ENCODE measurements at places on chromosomes 6 and 20.

DNA sequence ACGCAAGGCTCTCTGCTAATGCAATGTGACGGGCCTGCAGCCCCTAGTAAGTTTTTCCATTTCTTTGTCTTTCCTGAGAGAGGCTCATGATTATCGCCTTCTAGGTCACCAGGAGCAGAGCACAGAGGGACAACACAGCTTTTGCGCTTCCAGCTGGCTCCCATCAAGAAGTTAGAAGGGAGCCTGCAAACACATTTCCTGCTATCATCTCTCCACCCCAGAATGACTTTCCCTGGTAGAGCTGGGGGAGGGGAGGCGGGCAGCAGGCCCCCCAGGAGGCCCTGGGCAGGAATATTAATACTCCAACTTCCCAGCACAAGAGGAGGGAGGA, 35.7 kb upstream of the CCDC167 start:
- DNase-seq, result no peak
- H3K27ac ChIP-seq, result no peak overlapping the region
- H3K27me3 ChIP-seq, result no peaks in the 10 kb centered on the region
- H3K4me1 ChIP-seq, result no peaks in the 10 kb centered on the region
- no peak overlapping the region for H3K4me3 ChIP-seq

GRCh38 chr6:3052481-3053230, 15.6 kb upstream of the RIPK1 start:
- DNase-seq, result no peak
- H3K27ac ChIP-seq, result no peak overlapping the region
- no peaks in the 10 kb centered on the region for H3K4me1 ChIP-seq
- no peak overlapping the region for H3K4me3 ChIP-seq
- H3K36me3 ChIP-seq, result no peaks in the 10 kb centered on the region

GRCh38 chr6:139699911-139700310, 325.5 kb upstream of the CITED2 start:
- H3K4me1 ChIP-seq, result no peaks in the 10 kb centered on the region
- no peak overlapping the region for H3K4me3 ChIP-seq
- H3K27ac ChIP-seq, result no peak overlapping the region
- H3K27me3 ChIP-seq, result no peaks in the 10 kb centered on the region

DNA sequence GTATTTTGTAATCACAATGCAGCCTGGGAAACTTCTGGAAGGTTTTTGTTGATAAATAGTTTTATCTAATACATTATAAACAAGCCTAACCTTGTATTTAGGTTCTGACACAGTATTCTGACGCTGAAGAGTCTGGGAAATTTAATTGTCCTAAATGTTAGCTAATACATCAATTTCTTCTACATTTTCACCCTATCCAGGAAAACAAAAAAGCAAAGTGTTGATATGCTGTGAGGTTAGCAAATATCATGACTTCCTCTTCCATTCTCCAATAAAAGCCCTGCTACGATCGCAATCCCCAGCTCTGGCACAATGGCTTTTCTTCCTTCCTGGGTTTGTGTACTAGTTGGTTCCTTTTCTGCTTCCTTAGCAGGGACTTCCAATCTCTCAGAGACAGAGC, at the start of gene C6orf58:
Gene C6orf58 (plus strand): TSS at position 301 of the 400 bp plus-strand sequence. CDS start 12 bp downstream, at position 313.
- no peak within 1 kb of the TSS for H3K4me3 ChIP-seq
- H3K27me3 ChIP-seq, result no peaks in the 10 kb centered on the region
- no peak for DNase-seq

DNA sequence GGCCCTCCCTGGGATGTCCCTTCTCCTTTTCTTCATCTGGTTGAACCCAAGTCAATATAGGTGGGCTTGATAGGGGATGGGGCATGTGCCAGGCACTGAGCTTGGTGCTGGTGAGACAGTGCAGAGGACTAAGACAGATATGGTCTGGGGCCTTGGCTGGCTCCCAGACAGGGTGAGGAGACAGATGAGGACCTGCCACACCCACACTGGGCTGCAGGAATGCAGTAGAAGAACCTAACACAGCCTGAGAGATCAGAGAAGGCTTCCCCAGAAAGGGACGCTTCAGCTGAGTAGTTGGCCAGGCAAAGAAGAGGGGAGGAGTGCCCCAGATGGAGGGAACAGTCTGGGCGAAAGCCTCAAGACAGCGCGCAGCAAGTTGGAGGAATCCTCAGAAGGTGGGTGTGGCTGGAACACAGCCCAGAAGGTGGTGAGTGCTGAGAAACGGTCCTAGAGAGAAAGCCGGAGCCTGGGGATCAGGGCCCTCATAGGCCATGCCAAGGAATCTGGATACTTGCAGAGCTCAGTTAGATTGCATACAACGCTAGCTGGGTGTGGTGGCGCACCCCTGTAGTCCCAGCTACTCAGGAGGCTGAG, 26.4 kb downstream of the CD40 start:
- no peak overlapping the region for H3K4me3 ChIP-seq
- peaks cover 2% of the 10 kb centered on the region for H3K27me3 ChIP-seq
- no peaks in the 10 kb centered on the region for H3K4me1 ChIP-seq
- H3K27ac ChIP-seq, result no peak overlapping the region
- peak; percentile 47 for DNase-seq
